Kidney (tissue), 22 donors: ENCODE measurements at places on chromosomes 11 and 22.

- DNase-seq, result peak; percentile 26
These were observed 76.3 kb downstream of the CYB5R2 start for GRCh38 chr11:7596975-7597391.

DNA sequence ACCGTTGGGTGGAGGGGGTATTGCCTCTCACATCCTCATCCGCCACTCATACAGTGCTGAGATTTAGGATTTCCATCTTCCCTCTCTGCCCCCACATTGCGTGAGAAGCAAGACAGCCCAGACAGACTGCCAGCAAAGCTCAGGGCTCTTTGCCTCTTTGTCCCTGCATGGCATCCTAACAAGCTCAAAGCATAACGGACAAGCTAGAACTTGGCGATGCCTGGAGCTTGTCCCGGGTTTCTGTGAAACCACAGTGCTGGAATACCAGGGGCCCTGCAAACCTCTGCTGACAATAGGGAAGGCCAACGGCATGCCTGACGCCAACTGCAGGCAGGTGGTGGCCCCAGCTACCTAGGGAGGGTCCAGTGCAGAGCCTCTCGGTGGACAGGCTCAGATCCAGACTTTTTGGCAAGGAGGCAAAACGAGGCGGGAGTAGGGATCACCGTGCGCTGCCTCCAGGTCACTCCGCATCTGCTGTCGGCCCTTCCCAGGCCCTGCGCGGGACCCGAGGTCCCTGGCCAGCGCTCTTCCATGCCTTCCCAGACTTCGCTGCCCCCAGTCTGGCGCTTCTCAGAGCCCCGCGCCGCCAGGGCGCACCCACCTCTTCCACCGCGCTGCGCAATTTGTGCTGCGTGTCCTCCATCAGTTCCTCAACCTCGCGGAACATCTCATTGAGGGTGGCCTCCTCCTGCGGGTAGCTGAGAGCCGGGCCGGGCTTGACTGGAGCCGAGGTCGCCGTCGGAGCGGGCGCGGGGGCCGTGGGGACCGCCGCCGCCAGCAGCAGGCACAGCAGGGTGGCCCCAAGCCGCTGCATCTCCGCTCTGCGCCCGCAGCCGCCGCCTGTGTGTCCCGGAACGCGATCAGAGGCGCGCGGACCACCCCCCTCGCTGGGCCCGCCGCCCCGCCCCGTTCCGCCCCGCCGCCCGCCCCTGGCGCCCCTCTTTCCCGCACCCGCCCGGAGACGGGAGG is at the start of gene DKK3:
Gene DKK3 (minus strand): TSS at position 858 of the 969 bp plus-strand sequence. CDS start 44 bp downstream, at position 814.
- peak; percentile 49 for DNase-seq

DNA sequence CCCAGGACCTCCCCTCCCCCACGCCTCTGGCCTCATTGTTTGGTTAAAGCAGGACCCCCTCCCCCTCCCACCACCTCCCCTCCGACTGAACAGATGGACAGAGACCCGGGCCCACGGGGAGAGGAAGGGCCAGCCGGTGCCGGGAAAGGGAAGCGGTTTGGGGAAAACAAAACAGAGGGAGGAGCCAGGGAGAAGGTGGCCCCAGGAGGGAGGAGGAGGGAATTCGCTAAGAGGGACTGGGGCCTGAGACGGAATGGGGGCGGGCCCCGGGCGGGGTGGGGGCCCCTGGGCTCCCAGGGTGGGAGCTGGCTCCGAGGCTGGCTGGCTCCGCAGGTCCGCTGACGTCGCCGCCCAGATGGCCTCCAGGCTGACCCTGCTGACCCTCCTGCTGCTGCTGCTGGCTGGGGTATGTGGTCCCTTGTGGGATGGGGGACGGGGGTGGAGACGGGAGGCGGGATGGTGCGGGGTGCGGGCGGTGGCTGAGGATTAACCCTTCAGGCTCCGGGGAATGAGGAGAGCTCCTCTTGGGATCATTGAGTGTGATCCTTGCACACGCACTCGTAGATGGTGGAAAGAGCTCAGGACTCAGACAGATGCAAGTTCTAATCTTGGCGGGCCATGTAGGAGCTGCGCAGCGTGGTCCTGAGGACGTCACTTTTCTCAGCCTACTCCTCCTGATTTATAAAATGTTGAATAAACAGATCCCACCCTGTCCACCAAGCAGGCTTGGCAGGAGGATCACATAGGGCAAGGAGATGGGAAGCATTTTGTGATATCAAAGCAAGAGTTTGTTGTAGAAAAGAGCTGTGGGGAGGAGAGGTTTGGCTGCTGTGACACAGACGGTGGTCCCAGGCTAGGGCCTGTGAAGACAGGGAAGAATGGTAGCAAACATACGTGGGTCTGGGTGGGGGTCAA is 688 bp downstream of the SERPING1 start:
- DNase-seq, result peak; percentile 96

DNA sequence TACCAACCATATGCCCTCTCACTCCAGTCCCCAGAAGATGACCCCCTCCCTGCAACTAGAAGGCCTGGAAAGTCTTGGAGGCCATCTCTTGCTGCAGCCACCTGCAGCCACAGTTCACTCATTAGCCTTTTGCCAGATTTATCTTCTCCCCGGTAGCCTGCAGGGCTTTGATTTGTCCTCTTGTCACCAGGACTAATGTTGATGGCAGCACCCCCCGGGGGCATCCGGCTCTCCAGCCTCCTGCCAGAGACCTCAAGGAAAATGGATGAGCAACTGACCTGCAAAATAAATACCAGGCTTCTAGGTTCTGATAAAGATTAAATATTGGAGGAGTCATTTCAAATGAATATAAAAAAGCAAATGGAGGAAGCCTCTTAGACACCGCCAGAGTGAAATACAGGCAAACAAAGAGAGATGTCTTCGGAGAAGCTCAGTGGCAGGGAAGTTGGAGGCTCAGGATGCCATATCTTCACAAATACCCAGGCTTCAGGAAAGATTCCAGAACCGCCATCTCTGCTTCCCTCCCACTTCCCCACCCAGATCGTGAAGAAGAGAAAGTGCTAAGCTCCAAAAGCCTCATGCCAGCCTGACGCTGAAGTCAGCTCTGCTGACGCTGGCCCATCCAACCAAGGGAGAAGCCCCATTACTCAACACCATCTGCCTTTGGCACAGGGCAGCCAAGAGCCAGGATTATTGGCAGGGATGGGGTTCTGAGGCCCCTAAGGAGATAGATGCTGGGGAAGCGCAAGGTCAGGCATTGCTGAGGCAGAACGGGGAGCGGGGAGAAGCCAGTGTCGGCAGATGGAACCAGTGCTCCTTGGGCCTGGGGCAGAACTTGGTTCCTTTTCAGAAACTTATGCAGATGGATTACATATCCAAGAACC is 362.7 kb downstream of the CADM1 start:
- no peak for DNase-seq

DNA sequence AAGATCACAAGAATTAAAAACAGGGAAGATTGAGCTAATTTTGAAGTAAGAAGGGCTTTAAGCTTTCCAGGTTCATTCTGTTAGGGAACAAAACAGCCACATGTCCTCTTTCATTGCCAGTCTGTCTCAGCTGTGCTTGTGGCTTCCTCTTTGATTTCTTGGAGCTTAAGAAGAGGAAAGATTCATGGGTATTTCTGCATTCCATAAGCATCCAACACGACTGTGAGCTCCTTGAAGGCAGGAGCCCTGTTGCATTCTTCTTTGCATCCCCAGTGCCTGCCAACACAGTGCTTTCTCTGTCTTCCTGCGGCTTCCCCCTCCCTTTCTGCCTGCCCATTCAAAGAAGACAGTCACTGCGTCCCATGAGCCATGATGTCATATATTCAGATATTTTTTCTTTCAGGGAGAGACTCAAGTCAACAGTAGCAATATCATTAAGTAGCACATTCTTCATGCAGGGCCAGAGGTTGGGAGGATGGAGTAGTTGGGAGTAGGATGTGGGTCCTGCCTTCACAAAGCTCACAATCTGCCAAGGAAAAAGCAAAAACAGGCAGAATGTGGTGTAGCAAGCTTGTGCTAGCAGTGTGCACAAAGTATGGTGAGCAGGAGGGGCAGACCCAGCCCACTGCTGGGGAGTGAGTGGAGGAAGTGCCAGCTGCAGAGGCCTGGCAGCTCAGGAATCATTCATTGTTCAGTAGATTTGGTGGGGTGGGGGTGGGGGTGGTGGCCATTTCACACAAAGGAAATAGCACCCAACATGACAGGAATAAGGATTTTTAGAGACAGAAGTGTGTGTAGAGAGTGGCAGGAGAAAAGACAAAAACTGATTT is 162.1 kb upstream of the RASSF10 start:
- no peak for DNase-seq

GRCh38 chr11:65182258-65183170 is 786 bp downstream of the CAPN1 start:
- DNase-seq, result peak; percentile 65

DNA sequence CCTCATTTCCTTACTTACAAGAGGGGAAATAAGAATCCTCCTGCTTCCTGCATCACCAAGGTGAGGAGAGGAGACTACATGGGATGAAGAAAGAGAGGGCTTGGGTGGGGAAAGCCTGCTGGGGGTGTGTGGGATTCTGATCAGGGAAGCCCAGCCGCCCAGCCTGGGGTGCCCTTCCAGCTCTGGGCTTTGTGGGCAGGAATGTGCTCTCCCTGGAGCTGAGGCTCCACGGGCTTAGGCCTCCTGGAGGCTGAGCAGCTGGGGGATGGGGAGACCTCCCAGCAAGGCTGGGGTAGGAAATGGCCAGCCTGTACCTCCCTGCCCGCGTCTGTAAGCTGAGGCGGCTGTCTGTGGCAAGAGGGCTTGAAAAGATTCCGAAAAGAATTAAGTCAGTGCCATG is 206.1 kb downstream of the GRIK4 start:
- DNase-seq, result no peak

GRCh38 chr22:47450876-47451475 is 688.5 kb downstream of the TBC1D22A start:
- DNase-seq, result no peak

DNA sequence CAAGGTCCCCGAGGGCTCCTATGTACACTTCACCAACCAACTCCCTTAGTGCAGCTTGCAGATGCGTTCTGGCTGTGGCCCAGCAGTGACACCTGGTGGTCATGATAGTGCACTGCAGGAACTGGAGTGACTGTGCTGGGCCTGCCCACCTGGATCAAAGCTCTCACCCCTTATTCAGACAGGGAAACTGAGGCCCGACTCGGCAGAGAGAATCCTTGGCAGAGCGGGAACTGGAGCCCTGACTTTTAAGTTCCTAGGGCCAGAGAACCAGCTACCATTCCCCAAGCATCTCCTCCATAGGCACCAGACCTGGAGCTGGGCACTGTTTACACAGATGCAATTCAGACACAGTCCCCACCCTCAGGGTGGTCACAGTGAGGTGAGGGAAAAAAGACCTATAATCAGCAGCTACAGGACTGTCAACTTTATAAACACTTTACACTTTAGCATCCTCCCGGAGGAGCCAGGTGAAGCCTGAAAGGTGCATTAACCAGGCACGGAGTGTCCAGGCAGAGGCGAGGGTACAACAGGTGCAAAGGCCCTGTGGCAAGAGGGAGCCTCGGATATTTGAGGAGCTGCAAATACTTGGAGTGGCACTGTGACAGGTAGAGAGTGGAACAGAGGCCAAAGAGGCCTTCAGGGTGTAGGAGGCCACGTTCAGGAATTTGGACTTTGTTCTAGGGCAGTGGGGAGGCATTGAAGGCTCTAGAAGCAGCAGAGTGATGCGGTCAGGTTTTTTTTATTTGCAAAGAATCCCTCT is 22.0 kb downstream of the RHBDD3 start:
- DNase-seq, result peak; percentile 86

DNA sequence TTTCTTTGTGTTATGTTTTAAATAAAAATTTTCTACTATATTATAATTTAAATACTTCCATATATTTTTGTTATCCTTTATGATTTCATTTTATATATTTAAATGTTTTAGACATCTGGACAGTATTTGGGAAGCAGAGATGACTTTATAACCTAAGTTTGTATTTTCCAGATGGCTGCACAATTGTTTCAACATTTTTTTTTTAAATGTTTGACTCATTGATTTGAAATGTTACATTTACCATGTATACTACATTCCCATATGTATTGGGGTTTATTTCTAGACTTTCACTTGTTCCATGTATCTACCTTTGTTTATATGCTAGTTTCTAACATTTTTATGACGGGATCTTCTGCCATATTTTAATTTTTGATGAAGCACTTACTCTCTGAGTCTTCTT is 766.5 kb downstream of the METTL15 start:
- no peak for DNase-seq

DNA sequence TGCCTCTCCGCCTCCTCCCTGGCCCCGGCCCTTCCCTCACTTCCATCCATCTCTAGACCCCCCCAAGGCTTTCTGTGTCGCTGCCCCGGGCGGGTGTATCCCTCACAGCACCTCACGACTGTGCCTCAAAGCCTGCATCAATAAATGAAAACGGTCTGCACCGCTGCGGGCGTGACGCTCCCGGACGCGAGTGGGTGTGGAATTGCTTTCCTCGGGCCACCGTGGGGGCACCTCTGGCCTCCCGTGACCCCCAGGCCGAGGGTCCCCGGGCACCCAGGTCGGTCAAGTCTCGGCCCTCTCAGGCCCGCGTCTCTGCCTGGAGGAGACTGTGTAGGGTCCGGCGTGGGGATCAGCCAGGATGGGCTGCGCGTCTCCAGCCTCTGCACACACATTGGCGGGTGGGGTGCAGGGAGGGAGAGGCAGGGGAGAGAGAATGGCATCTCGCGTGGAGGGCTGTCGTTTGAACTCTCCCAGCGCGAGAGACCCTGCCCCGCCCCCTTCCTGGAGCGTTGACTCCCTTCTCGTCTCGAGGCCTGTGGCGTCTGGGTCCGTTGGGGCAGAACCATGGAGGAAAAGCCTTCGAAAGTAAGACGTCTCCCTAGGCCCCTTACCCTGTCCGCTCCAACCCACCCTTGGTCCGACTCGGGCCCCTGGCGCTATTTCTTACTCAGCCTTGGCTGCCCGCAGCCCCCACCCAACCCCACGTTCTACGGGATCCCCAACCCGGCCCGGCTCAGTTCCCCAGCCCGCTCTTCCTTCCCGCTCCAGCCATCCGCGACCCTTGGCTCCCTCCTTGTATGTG is at the start of gene CATSPERZ:
Gene CATSPERZ (plus strand): TSS at position 512 of the 802 bp plus-strand sequence. CDS start 53 bp downstream, at position 565.
- DNase-seq, result peak; percentile 25

DNA sequence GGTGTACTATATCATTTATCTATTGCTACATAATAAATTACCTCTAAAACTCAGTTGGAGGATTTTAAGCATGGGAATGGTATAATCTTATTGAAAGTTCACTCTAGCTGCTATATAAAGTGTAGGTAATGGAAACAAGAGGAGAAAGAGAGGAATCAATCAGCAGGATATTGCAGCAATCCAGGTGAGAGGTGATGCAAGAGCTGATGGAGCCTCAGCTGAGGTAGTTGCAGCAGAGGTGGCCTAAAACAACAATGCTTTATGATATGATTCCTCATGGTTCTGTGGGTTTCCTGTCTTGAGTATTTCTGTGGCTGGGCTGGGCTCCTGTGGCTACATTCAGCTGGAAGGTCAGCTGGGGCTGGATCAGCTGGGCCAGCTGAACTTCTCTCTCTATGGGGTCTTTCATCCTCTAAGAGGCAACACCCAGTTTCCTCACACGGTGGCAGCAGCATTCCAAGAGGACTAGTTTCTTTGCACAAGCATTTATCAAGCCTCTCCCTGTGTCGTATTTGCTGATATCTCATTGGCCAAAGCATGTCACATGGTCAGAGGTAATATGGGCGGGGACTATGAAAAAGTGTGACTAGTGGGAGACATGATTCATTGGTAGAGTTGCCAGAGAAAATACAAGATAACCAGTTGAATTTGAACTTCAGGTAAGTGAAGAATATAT is 135.4 kb upstream of the LARGE1 start:
- DNase-seq, result no peak

- DNase-seq, result no peak
These were observed 24.6 kb downstream of the STIM1 start for GRCh38 chr11:3879967-3880542.

- no peak for DNase-seq
These were observed 18.7 kb downstream of the ASPHD2 start for GRCh38 chr22:26447584-26448329.

- DNase-seq, result no peak
These were observed 2069.3 kb upstream of the RAG2 start for GRCh38 chr11:38667359-38667758.

- no peak for DNase-seq
These were observed 36.9 kb downstream of the BDNF start for GRCh38 chr11:27663326-27663725.
